ENCODE measurements at places on chromosomes 4 and X.

GRCh38 chr4:83282049-83282535, 2.5 kb downstream of the COQ2 start:
- DNase-seq = peak; percentile 76

- no peak for DNase-seq
Measured at GRCh38 chr4:78174891-78175290, 117.8 kb downstream of the FRAS1 start.

DNA sequence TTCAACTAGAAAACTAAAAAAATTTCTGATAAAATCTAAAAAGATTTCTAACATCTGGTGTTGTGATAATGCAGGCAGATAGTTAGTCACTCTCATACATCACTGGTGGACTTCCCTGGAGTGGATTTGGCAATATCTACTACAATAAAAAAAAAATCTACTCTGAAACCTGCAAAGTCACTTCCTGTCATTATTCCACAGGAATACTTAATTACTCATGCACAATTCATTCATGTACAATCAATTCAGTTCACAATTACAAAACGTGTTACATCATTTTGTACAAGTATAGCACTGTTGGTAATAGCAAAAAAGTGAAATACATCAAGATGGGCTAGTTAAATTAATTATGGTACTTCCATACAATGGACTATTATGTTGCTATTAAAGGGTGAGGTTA, 16.5 kb upstream of the RHOH start:
- no peak for DNase-seq

DNA sequence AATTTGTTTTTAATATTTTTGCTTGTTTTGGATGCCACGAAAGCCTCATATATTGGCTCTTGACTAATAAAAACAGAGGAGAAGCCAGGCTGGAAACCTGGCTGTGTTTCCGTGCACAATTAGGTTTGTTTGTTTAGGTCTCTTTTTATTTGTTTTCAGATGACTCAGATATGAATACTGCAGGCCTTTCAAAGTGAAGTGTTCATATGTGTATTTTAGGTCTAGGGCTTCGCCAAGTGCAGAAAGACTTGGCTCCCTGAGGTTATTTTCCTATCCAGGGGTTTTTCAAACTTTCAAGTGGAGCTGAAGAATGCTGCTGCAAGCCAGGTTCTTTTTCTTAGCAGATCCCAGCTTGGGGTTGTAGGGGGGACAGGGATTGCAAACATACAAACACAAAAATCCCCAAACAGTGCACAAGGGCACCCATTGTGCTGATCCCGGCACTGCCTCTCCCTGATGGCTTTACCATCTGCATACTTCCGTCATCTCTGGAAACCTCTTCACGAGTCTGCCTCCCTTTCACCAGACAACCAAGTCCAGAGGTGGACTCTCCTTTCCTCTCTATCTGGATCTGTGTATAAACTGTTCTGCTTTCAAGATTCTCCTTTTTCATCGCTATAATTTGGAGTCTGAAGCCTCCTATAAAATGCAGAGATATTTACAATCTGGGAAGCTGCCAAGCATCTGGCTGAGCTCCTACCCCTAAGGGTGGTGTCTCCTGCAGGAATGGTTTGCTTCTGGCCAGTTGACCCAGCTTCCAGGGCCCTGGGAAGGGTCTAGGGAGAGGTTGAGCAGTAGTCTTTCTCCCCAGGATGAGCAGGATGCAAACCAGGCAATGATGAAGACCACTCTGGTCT, 108.6 kb downstream of the SMIM20 start:
- no peak for DNase-seq

DNA sequence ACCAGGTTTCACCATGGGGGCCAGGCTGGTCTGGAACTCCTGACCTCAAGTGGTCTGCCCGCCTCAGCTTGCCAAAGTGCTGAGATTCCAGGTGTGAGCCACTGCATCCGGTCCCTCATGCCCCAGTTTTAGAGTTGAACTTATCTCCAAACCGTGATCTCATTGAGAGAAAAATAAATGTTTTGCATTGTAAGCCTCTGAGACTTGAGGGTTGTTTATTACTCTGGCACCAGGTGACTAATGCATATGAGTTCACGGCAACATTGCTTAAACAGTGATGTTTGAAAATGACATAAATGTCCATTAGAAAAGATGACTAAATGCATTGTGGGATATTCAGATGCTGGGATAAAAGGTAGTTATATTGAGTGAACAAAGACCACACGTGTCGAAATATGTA, 22.9 kb upstream of the FAT1 start:
- DNase-seq = no peak

DNA sequence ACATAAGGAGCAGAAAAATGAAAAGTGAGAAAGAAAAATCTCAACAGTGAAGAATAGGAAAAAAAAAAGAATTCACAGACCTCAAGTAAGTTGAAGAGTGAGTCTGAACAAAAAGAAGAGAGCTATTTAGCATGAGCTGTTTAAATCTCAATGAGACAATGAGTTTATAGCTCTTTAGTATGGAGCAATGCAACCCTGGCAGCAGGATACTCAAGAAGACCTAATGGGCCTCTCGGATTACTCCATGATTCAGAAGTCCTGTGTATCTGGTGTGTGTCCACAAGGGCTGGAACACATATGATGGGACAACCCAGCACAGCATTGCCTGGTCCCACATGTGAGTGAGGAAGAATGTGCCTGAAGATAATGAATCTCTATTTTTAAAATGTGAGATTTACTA, 563.1 kb upstream of the INTU start:
- DNase-seq = no peak

DNA sequence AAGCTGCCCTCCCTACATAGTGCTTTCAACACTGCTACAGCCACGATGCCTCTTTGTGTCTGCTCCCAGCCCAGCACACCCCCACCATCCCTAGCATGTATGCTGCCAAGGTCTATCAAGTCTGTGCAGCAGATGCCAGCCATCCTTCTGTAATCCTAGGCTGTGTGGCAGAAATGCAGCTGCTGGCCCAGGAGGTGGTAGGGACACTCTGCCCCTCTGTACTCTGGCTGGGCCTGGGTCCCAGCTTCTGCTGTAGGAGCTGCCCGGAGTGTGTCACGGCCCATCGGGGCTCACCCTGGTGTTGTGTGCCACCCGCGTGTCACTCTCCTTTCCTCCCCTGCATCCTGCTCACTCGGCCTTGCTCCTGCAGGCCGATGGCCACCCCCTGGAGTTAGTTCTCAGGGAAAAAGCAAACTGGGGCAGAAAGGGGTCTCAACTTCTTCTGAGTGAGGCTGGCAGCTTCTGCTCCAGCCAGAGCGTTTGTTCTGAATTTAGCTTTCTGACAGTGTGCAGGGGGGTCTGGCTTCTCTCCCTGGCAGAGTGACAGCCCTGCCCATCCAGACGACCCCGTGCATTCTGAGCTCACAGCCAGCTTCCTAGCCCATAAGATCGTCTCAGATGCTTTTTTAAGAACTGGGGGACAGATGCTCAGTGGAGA, 22.7 kb downstream of the PSAPL1 start:
- DNase-seq = peak; percentile 30

DNA sequence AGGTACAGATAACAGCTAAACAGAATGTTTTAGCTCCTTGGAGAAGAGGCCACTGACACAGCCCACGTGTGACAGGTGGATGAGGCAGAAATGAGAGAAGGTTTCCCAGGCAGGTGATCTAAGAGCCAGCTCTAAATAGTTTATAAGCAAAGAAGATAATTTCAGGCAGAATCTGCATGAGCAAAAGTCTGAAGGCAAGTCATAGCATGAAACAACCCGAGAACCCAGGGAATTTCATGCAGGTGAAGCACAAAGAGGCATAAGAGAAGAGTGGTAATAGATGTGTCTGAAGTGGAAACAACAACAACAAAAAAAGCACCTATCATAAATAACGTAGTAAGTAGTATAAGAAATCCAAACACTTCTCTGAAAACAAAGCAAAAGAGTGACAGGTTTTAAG, 275.8 kb upstream of the CPEB2 start:
- DNase-seq = no peak

- no peak for DNase-seq
Measured at GRCh38 chr4:182207830-182208396, 35.3 kb upstream of the TENM3 start.

- no peak for DNase-seq
Measured at GRCh38 chr4:78496021-78496643, 55.4 kb upstream of the ANXA3 start.

DNA sequence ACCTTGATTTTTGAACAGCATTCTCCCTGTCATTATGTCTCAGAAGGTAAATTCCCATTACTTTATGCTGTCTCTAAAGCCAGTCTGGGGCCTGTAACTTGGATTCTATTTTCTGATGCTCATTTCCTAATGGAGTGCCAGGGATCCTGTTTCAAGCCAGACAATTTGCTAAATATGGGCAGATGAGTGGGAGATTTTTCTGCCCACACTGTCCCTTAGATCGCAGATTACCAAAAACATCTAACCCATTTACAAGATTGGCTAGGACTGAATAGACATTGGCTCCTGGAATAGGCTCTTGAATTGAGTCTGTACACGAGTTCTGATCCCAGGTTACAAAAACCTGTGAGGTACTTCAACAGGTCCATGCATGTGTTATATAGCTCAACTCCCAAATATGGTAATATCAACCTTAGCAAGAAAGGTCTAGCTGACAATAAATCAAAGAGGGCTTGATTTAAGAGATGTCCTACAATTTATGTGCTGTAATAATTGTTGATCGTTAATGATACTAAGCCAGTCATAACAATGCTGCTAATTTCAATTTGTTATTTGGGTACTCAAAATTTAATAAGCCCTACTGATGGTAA, 5.7 kb downstream of the GPC3 start:
- DNase-seq = no peak

DNA sequence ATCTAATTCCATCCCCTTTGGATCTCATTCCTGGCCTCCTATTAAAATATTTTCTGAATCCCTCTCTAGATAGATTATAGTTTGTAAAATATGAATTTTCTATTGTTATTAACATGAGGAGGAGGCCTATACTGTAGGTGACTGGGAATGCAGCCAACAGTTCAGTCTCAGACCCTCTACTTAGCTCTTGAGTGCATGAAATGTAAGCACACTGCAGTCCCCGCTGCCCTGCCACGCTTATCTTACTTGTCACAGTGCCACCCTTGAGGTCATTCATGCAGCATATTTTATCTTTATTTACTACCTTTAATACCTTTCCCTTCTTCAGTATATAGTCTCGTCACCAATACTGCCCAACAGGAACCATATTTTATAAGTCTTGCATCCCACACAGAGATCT, 151.0 kb downstream of the CAMK2D start:
- DNase-seq = no peak

DNA sequence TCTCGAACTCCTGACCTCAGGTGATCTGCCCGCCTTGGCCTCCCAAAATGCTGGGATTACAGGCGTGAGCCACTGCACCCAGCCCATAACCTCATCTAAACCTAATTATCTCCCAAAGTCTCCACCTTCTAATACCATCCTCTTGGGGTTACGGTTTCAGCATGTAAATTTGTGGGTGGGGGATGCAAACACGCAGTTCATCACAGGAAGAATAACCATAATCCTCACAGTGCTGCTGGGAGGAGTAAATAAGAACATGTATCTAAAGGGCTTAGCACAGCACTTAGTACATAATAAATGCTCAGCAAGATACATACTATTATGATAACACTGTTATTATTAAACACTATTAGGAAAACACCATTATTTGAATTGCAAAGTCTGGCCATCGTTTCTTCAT, 116.4 kb downstream of the CORIN start:
- DNase-seq = no peak

DNA sequence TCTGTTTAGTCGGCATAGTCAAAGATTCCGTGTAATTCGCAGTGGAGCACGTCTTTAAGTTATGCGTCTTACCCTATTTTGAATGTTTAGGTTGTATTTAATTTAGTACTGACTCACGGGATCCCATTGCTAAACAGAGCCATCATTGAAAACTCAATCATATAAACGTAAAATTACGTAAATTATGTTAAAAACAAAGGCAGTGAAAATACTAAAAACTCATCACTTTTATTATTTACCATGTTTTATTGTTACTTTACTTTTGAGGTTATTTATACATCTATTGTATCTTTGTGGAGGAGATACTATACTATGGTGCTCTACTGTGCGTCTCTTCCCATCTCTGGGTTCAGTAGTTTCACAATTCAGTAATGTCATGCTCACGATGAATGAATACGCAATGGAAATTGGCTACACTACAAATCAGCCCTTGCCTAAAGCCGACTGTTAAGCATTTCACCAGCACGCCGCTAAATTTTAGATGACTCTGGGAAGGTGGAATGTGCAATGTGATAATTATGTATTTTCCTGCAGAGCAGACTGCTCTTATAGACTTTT, 944 bp downstream of the FUNDC2 start:
- no peak for DNase-seq

GRCh38 chr4:8710946-8711345, 118.4 kb downstream of the CPZ start:
- no peak for DNase-seq

GRCh38 chrX:81195712-81196111, 6.0 kb downstream of the HMGN5 start:
- no peak for DNase-seq

- no peak for DNase-seq
Measured at GRCh38 chr4:7195546-7196287, 3.4 kb downstream of the SORCS2 start.

GRCh38 chr4:75561789-75562188, 5.9 kb downstream of the ODAPH start:
- no peak for DNase-seq

GRCh38 chr4:3361896-3362295, 69.1 kb downstream of the RGS12 start:
- DNase-seq = no peak

DNA sequence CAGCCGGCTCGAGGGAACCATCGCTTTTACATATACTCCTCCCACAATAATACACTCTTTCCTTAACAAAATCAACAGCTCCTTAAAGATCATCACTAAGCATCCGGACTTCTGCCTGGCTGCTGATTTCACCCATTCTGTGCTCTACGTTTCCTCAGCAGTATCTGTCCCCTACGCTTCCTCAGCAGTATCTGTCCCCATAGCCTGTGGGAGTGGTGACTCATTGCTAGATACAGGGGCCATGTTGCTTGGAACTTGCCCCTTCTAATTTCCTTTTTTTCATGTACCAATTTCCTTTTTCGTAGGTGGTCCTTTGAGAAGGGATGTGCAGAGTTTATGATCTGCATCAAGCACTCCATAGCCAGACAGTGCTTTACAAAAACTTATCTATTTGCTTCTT, 18.6 kb downstream of the MAP3K15 start:
- DNase-seq = no peak

- DNase-seq = no peak
Measured at GRCh38 chrX:46294234-46294633, 251.0 kb downstream of the ZNF674 start.

DNA sequence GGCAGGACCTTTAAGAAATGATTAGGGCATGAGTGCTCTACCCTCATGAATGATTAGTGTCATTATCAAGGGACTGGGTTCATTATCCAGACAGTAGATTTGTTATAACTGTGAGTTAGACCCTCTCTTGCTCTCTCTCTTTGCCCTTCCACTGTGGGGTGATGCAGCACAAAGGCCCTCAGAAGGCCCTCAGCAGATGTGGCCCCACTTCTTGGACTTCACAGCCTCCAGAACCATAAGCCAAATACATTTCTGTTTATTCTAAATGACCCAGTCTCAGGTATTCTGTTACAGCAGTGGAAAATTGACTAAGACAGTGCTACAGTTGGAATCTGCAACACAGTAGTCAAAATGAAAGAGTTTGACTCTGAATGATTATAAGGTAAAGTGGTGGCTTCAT, 17.2 kb upstream of the PDLIM5 start:
- no peak for DNase-seq

- no peak for DNase-seq
Measured at GRCh38 chrX:72540318-72540717, 32.3 kb downstream of the HDAC8 start.

- no peak for DNase-seq
Measured at GRCh38 chr4:155073852-155074251, 134.6 kb upstream of the NPY2R start.
